ENCODE measurements at places on chromosomes 7 and 10.

DNA sequence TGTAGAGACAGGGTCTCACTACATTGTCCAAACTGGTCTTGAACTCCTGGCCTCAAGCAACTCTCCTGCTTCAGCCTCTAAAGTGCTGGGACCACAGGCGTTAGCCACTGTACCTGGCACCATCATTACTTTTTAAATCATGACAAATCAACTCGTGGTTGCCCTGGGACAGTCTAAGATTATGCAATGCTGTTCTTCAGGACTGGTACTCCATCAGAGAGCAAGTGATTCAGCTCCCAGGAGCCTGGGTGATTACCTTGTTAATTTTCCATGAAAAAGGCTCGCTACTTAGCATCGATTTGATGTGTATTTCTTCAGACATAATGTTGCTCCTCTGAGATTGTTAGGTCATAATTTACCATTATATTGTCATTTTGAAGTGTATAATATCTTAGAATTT lies 158.9 kb upstream of the STEAP4 start:
- no peak for DNase-seq

DNA sequence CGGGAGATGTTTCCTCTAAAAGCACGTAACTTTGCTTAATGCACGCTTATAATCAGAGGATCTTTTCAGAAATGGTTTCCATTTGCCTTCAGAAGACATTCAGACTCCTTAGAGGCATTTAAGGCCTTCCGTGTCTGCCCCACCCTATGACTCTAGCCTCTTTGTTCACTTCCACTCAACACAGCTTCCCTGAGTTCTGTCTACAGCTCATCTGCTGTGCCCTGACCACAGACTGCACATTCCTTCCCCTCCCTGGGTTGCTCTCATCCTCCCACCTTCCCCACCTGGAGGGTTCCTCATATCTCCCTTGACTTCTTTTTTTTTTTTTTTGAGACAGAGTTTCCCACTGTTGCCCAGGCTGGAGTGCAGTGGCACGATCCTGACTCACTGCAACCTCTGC lies 16.6 kb downstream of the FBH1 start:
- no peak for DNase-seq

- DNase-seq = no peak
Observed at GRCh38 chr10:27801171-27801785, 55.7 kb upstream of the MKX start.

DNA sequence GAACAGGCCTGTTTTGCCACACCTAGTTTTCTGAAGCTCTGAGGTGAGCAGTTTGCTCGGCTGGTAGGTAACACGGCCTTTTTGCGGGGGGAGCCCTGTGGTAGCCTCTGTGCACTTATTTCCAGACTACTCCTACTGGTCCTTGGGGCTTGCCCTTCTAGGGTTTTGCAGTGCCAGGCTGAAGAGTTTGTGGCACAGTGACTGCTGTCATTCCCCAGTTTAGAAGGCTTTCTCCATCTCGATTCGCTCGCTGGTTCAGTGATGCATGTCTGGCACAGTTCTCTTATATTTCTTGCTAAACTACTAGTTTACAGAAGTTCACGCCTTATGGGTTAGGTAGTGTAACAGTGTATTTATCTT lies 711 bp downstream of the KIF20B start:
- no peak for DNase-seq

Measured in NCI-H1417 treated with DMSO at 0.1 percent for 48 hours (cell line).